NCI-H187 treated with DMSO at 0.1 percent for 48 hours (cell line): ENCODE measurements at places on chromosomes 1 and 21.

- no peak for DNase-seq
Observed at GRCh38 chr1:181090641-181091126, 2.2 kb downstream of the IER5 start.

DNA sequence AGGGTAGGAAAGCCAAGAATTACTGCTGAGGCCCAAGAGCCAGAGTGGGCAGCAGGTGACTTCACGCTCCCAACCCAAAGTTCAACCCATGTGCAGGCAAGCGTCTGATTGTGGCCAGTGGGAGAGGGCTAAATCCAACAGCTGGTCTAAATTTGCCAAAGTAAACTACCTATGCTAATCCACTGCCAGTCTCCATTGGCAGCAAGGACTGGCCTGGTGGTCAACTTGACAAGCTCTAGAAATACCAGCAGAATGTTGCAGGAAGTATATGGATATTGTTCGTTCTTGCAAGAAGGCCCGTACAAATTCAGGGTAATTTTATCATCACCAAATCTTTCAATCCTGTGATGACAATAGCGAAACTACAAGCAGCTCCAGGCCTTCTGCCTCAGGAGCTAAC lies 1.5 kb downstream of the TMEM63A start:
- no peak for DNase-seq

GRCh38 chr1:59697150-59697800 lies 117.5 kb upstream of the HOOK1 start:
- DNase-seq = no peak

GRCh38 chr1:197736685-197737084 lies 38.6 kb downstream of the DENND1B start:
- DNase-seq = no peak

DNA sequence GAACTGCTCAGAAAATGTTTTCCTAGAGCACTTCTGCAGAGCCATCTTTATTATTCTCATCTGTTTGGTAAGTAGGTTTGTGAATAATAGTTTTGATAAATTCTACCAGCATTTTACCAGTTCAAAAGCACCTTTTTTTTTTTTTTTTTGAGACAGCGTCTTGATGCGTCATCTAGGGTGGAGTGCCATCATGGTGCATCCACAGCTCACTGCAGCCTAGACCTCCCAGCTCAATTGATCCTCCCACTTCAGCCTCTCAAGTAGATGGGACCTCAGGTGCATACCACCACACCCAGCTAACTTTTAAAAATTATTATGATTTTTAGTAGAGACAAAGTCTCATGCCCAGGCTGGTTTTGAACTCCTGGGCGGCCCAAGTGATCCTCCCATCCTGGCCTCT lies 9.8 kb upstream of the RHBG start:
- no peak for DNase-seq

DNA sequence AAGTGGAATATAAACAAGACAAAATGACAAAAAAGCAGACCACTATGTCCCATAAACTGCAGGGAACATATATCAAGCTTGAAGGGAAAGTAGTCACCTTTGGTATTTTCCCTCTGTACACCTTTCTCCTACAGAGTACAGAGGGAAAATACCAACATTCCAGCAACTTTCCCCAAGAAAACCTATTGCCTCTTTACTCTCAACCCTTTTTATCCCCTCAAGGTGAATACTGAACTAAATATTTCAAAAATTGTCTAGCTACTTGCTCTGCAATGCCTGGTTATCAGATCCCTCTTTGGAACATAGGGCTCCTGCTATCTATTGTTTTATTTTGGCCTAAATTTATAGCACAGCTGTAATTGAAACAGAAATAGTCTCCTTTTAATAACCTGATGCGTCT lies 15.8 kb downstream of the CTXND2 start:
- no peak for DNase-seq

- no peak for DNase-seq
Observed at GRCh38 chr1:8903908-8904650, 25.6 kb upstream of the ENO1 start.

DNA sequence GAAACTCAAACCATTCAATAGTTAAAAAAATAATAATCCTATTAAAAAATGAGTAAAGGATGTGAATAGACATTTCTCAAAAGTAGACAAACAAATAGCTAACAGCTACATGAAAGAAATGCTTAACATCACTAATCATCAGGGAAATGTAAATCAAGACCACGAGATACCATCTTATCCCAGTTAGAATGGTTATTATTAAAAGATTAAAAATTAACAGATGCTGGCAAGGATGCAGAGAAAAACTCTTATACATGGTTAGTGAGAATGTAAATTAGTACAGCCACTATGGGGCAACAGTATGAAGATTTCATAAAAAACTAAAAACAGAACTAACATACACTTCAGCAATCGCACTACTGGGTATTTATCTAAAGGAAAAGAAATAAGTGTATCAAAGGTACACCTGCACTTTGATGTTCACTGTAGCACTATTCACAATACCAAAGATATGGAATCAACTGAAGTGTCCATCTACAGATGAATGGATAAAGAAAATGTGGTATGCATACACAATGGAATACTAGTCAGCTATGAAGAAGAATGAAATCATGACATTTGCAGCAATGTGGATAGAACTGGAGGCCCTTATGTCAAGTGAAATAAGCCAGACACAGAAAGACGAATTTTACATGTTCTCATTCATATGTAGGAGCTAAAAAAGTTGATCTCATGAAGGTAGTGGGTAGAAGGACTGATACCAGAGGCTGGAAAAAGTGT lies 117.9 kb downstream of the ACBD6 start:
- DNase-seq = no peak

DNA sequence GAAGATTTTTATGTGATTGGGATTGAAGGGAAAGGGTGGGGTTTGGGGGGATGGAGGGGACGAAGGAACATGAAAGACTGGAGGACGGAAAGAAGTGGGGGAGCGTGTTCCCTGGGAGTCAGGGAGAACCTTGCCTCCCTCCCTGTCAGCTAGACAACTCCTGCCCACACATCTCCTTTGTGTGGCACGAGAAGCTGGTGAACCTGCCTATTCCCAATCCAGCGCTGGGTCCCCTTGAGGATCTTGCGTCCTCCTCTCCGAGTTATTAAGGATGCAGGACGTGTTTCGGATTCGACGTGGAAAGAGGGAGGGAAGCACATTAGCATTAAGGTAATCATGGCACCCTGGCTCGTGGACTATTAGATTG lies 1.4 kb downstream of the LRRC7 start:
- no peak for DNase-seq

DNA sequence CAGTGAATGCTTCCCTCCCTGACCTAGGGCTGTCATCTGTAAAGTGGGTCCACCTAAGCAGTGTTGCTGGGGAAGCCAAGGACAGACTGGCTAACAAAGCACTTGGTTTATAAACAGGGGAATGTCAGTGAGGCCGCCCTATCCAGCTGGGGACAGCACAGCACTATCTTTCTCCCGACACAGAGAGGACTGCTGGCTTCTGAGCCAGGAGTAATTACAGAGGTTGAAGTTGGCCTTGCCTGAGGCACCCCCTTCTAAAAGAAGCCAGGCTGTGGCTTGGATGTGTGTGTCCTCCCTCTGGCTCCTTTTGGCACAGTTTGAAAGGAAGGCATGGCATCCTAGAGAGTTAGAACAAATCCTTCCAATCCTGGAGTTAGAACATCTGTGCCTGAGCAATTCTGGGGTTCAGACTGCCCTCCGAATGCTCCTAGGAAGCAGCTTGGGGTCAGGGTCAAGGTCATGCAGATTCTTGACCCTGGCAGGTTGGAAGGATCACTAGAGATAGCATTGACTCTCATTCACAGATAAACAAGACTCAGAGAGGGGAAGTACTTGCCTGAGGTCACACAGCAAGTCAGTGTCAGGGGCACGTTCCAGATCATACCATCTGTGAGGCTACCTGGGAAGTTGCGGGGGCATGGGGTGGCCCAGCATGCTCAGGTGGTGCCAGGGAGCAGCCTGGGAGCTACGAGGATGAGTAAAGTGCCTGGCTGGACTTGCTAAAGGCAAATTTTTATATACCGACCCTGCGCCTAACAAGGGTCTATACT lies 1.3 kb upstream of the LDLRAP1 start:
- no peak for DNase-seq

DNA sequence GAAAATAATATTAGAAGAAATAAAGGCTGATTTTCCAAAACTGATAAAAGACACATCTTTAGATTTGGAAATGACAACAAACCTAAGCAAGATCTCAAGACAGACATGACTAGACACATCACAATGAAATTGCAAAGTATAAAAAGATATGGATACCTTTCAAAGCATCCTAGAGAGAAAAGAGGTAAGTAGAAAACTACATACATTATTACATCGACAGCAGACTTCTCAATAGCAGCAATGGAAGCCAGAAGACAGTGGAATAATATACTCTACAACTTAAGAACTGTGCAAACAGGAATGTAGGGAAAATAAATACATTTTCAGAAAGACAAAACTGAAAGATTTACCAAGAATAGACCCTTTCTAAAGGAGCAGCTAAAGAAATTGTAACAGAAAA lies 50.2 kb downstream of the DENND1B start:
- no peak for DNase-seq

GRCh38 chr1:23004112-23004511 lies 11.5 kb downstream of the TEX46 start:
- DNase-seq = no peak

DNA sequence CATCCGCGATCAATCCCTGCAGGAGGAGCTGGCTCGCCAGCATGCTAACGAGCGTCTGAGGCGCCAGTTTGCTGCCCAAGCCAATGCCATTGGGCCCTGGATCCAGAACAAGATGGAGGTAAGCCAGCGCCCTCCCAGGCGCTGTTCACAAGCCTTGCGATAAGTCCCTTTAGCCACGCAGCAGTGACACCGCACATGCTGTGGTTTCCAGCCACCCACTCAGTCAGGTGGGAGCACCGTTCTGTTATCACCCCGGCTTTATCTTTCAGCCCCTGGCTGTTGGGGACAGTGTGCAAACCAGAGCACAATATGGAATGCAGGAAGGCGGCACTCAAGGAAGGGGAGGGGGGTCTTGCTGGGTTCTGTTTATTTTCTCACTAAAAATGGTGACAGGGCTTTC lies 41.1 kb upstream of the MTR start:
- no peak for DNase-seq

DNA sequence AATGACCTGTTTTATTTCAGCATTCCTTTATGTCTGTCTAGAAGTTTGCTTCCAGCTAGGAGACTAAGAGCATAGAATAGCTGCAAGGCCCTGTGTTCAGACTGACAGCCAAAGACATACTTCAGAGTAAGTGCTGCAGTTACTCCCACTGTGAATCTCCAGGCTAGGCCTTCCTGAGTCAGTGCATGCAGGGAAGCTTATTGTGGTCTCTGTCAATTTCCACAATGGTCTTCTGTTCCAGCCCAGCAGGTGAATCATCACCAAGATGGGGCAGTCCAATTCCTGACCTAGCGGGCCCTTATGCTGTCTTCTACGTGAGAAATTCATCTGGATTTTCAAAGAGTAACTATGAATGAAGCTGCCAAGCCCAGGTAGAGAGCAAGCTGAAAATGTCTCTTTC lies 146.3 kb upstream of the C8B start:
- DNase-seq = no peak

DNA sequence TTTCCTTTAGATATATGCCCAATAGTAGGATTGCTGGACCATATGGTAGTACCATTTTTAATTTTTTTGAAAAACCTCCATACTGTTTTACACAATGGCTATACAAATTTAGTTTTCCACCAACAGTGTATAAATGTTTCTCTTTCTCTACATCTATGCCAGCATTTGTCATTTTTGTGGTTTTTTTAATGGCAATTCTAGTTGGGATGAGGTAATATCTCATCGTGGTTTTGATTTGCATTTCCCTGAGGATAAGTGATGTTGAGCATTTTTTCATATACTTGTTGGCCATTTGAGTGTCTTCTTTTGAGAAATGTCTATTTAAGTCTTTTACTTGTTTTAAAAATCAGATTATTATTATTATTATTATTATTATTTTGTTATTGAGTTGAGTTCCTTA lies 35.5 kb downstream of the PLA2G4A start:
- DNase-seq = no peak

DNA sequence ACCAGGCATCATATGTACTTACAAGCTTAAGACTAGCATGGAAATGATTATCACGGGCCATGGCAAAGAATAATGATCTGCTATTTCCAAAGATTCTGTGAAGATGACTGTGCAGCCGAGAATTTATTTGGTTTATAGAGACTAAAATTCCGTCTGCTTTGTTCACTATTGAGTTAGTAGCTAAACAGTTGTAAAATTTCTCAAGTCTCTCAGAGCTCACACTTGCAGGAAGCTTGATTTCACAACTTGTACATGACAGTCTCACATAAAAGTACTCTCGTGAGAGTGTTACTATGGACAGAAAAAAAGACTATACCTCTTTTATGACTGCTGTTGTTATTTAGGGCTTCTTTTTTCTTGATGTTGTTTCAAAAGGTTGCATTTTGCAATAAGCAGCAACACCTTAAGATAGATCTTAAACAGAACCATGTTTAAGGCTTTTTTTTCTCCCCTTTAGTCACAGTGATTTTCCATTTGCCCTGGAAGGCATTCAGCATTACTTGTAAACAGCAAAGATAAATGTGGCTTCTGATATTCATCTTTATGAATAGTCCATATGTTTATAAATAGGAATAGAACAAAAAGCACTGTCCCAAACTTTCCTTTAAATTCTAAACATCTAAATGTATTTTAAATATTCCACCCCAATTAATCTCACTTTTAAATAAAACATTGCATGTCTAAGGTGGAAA lies 24.8 kb downstream of the ST6GALNAC5 start:
- DNase-seq = no peak

DNA sequence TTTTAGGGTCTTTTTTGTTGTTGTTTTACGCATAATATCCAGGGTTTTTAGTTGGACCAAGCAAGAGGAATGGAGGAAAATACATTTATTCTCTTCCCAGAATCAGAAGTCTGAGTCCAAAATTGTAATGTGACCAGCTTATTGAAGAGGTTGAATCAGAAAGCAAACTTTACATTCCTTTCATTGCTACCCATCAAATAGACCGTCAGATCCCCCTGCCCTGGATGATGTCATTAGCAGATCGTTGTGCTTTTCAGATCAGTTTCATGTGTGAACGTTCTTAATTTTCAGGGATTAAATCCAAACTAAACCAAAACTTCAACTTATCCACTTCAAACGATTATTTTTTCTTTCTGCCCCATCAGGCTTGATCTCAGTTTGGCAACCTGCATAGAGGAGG lies 85.7 kb upstream of the NGF start:
- DNase-seq = no peak

DNA sequence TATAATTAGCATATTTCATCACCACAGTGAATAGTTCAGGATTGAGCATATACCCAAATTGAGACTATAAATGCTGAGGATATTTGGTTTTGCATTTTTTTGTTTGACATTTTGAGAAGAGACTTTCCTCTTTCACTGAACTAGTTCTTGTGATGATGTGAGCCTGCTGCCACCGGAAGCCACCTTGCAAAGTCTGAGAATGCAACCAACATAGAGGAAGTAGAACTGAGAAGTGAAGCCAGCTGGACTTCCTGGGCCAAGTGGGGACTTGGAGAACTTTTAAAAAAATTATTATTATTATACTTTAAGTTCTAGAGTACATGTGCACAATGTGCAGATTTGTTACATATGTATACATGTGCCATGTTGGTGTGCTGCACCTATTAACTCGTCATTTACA lies 102.3 kb downstream of the RPE65 start:
- no peak for DNase-seq

GRCh38 chr1:58108783-58109182 lies 437.7 kb downstream of the OMA1 start:
- DNase-seq = no peak

GRCh38 chr21:33042812-33043211 lies 17.1 kb downstream of the OLIG2 start:
- DNase-seq = no peak
